ENCODE measurements at places on chromosomes 16 and 17. TPM values are rescaled to one million over a fixed set of nuclear protein-coding genes. Genes with fewer than 3 reads are reported as not detected.

ALDH3A1 gene
- total RNA-seq, result not detected

PRPSAP2 gene
- 9.9 TPM for total RNA-seq

FOXF1 gene
- not detected for total RNA-seq

VASN gene
- total RNA-seq, result 12.8 TPM

PLCG2 gene
- total RNA-seq, result 1.8 TPM

HLF gene
- total RNA-seq, result 7.7 TPM

DEXI gene
- 184 TPM for total RNA-seq

SLFN11 gene
- 11.1 TPM for total RNA-seq

FBXO39 gene
- total RNA-seq, result not detected

HBA1 gene
- 172 TPM for total RNA-seq

EEF2KMT gene
- 11.7 TPM for total RNA-seq

DNAI2 gene
- total RNA-seq, result not detected
